ENCODE measurements at places on chromosomes 11 and 22.

GRCh38 chr11:62999649-63000048 is 14.9 kb upstream of the SLC22A6 start:
- DNase-seq: no peak

- DNase-seq: no peak
These were observed 17.7 kb downstream of the APLP2 start for GRCh38 chr11:130087294-130087926.

GRCh38 chr11:75035911-75036565 is 47.3 kb downstream of the NEU3 start:
- DNase-seq: no peak

- DNase-seq: no peak
These were observed 963.6 kb downstream of the BRD1 start for GRCh38 chr22:48863965-48864528.

DNA sequence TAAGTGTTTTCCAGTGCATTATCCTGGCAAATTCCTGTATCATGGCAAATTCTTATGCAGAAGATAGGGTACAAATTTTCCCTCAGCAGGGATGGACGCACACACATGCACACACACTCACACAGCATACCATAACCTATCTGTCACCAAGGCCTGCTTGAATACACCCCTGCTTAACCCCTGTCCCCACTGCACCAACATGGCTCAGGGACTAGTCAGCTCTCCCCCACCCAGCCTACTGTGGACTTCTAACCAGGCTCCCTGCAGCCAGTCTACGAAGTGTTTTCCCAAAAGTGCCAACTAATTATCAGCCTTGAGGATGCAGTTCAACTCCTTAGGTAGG is 63.1 kb downstream of the RAB30 start:
- DNase-seq: no peak

- DNase-seq: no peak
These were observed 48.6 kb upstream of the SLC22A12 start for GRCh38 chr11:64542172-64543125.

DNA sequence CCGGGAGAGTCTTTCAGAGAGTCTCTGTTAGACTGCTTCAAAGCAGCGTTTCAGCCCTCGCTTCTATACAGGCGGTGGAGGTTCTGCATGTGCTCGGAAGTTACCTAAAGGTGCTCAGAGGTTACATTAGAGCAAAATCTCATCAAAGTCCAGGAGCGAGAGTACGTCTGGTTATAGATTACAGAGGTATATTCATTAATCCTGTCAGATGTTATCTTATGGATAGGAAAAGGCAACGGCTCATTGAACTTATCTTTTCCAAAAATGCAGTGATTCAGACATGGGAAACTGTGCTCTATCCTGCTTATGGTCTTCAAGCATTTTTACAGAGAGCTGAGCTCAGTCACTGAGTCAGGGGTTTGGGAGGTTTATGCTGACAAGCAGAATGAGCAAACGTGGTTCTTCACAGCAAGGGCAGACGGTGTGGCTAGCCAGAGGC is 9.1 kb upstream of the ZBED5 start:
- no peak for DNase-seq

GRCh38 chr11:62542750-62543567 is 3.6 kb downstream of the AHNAK start:
- DNase-seq: no peak

DNA sequence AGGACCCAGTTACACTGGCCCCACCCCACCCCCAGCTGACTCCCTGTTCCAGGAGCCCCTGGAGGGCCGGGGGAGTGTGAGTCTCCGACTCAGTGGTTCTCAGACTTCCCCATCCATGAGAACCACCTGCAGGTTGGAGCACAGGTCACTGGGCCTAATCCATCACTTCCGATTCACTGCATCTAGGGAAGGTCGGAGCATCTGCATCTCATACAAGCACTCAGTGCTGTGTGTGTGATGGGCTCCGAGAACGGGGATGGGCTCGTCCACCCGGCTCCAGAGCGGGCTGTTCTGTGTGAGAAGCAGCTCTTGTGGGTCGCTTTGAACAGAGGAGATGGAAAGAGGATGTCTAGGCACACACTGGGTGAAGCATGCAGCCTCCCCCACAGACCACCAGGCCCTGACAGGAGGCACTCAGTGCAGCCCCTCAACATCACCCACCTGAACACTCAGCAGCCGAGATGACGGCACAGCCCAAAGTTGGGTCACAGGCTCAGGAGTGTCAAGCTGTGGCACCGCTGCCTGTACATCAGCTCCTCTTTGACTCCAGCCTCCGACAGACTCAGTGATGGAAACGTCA is 541.4 kb downstream of the BRD1 start:
- no peak for DNase-seq

DNA sequence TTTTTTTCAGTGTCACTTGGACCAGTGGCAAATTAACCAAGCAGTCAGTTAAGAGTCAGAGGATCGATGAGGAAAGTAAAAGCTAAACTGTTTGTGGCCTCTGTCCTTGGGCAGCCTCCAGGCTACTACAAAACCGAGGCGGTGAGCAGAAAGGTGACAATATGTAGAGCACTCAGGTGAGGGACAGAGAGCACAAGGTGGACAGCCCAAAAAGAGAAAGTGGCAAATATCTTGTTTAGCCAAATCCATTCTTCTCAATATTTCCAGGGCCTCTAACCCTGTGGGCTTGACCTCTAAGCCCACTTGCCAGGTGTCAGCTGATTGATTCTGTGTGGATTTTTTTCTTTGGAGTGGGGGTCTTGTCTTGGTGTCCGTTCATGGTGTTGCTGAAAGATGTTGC is 4202.2 kb upstream of the OR11H1 start:
- DNase-seq: no peak

- no peak for DNase-seq
These were observed 10.3 kb upstream of the IGSF9B start for GRCh38 chr11:133966921-133967598.

GRCh38 chr11:62125881-62126280 is 2.1 kb downstream of the INCENP start:
- no peak for DNase-seq

DNA sequence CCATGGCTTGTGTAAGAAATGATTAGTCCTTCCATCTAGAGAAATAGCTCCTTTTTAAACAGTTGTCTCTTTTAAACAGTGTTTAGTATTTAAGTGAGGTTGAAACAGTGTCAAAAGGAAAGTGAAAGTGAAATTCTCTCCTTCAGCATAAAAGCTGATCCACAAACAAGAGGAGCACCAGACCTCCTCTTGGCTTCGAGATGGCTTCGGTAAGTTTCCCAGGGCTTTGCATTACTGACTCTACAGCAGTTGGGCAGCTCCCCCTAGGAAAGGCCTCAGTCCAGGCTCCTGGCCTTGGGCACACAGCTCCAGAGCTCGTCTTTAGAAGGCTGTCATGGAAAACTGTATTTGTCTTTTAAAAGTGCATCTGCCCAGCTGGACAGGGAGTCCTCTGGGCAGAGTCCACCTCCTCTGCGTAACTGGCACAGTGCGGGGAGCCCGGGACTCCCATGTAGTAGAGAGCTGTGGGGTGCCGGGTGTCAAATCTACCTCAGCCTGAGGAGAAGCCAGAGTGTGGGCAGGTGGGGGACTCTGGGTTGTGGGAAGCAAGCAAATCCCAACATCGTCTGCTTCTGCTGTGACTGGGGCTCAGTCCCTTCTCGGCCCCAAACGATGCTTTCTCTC is at the start of gene PLAAT4:
Gene PLAAT4 (plus strand): TSS at position 140 of the 624 bp plus-strand sequence. CDS start 61 bp downstream, at position 201.
- no peak for DNase-seq

- DNase-seq: no peak
These were observed 2.9 kb upstream of the BID start for GRCh38 chr22:17777005-17777716.

- DNase-seq: no peak
These were observed 6.4 kb downstream of the ELF5 start for GRCh38 chr11:34507156-34507555.

DNA sequence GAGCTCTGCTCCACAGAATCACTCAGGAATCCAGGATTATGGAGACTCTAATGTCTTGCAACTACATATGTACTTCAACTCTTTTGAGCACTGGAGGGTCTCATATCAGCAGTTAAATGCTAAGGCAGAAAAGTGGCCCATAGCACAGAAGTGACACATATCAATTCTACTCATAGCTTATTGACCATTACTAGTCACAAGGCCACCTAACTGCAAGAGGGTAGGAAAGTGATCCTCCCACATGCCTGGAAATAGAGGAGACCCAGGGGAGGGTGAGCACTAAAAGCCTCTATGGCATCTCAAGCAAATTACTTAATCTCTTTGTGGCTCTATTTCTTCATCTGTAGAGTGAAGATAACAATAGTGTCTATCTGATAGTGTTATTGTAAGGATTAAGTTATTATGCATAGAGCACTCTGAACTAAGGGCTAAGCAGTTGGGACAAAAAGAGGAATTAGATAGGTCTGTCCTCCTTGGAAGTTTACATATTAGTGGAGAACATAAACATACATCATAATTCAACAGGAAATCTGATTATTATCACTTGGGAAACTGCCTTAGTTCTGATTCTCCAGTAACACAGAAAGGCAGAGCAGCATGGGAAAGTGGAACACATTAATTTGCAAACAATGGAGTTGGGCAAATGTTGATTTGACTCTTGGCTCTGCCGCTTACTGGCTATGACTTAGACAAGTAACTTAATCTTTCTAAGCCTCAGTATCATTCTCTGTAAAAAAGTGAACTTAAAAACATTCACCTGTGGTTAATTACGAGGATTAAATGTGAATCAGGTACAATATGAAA is 25.1 kb upstream of the USP47 start:
- no peak for DNase-seq

DNA sequence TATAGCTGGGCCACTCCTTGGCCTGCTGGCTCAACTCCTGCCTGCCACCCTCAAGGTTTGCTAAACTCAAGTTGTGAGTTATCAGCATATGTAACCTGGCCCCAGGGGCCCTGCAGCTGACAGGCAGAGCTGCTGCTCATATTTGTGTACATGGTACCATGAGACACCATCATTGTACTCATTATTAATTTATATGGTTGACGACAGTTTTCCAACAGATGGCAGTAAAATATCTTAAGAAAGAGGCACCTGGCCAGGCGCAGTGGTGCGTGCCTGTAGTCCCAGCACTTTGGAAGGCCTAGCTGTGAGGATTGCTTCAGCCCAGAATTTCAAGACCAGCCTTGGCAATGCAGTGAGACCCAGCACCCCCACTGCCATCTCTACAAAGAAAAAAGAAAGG is 11.4 kb upstream of the DENND5A start:
- no peak for DNase-seq

GRCh38 chr22:46043816-46044620 is 67.1 kb upstream of the WNT7B start:
- DNase-seq: no peak

GRCh38 chr11:5247472-5248192 is 2.0 kb downstream of the HBG1 start:
- DNase-seq: no peak

- no peak for DNase-seq
These were observed 238.7 kb downstream of the FAM181B start for GRCh38 chr11:82494988-82495432.

DNA sequence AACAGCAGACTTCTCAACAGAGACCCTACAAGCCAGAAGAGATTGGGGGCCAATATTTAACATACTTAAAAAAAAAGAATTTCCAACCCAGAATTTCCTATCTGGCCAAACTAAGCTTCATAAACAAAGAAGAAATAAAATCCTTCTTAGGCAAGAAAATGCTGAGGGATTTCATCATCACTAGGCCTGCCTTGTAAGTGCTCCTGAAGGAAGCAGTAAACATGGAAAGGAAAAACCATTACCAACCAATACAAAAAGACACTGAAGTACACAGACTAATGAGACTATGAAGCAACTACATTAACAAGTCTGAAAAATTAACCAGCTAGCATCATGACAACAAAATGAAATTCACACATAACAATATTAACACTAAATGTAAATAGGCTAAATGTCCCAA is 947.9 kb upstream of the CHORDC1 start:
- DNase-seq: no peak

DNA sequence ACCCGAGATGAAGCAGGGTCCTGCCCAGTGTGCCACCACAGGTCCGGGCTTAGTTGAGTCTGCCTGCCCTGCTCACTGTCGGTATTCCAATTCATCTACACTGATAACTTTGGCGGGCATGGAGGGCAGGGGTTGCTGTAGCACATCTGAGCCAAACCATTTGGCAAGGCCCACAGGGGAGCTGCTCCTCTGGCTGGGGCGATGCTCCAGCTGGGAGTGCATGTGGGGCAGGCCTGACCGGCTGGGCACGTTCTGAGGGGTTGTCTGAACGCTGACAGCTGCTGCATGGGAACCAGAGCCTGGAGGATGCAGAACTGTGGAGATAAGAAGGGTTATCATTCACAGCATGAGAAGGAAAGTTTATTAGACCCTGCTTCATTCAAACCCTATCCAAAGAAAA is 40.4 kb downstream of the DRG1 start:
- no peak for DNase-seq

DNA sequence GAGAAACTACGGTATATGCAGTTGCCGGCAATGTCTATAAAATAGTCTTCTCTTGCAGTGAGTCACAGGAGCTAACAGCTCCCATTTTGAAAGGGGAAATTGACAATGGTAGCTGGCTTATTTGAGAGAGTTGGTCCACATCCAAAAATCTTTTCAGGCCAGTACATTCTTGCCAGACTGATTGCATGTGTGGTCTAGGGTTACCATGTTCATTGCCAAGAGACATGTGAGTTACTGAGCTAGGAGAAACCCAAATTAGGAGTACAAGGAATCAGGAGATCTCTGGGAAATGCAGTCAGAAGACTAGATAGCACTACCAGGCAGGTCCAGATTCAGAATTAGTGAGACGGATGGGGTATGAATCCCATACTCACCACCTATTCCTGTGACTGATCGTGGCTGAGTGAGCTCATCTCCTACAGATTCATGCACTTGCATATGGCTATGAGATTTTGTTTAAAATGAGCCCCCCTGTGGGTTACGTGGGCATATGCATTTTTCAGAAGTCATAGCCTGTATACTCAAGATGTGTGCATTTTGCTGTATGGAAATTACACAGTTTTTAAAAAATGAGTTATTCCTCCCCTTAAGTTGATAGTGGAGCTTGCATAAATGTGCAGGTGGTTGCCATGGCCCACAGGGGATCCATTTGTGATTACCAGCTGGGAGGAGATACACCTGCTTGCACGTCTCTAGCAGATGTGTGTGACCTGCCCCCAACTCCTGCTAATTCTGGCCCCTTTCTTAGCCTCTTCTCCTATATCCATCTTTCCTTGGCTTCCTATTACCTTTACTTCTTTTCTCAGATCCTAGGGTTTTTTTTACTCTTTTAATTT is 102.7 kb downstream of the COMMD9 start:
- no peak for DNase-seq

DNA sequence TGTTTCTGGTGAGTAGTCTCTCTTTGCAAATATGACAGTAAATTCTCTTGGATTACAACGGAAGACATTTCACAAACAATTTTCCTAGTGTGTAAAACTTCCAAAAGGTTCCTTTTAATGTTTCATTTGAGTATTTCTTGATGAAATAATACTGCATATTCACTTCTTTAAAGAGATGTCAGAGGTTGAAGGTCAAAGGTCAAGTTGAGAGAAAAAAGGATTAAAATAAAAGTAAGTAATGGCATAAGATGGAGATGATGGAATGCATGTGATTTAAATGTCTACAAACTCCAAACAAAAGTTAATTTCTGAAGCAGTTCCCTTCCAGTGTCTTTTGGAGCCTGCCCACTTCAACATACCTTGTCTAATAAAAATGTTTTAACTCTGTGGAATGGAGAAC is 40.7 kb downstream of the APOL5 start:
- no peak for DNase-seq

- DNase-seq: no peak
These were observed 168.5 kb upstream of the BDNF start for GRCh38 chr11:27868709-27869108.

- DNase-seq: no peak
These were observed 26.3 kb downstream of the MRGPRX1 start for GRCh38 chr11:18912883-18913282.

All from renal cortex interstitium (tissue), 15 donors.